Brain (organoid and tissue), 16 donors: ENCODE measurements at places on chromosomes 7 and 10. TPM values are rescaled to one million over a fixed set of nuclear protein-coding genes. Genes with fewer than 3 reads are reported as not detected.

TMEM229A gene
- polyA plus RNA-seq = 1.9 TPM

CALHM3 gene
- polyA plus RNA-seq = not detected

SUN1 gene
- 128 TPM for polyA plus RNA-seq

GIMAP2 gene
- polyA plus RNA-seq = 0.68 TPM

KDM7A gene
- polyA plus RNA-seq = 5.5 TPM

AKR1D1 gene
- polyA plus RNA-seq = not detected
